ENCODE measurements at places on chromosomes 3 and 15. TPM values are rescaled to one million over a fixed set of nuclear protein-coding genes. Genes with fewer than 3 reads are reported as not detected.

- DNase-seq: no peak
- no peak overlapping the region for H3K4me3 ChIP-seq
- H3K36me3 ChIP-seq: no peaks in the 10 kb centered on the region
These were observed 164.7 kb downstream of the SQOR start for GRCh38 chr15:45799508-45799907.

GRCh38 chr15:88126695-88127431 lies 129.7 kb downstream of the NTRK3 start:
- H3K36me3 ChIP-seq: no peaks in the 10 kb centered on the region
- no peak overlapping the region for H3K4me3 ChIP-seq
- H3K4me1 ChIP-seq: no peaks in the 10 kb centered on the region
- no peak overlapping the region for H3K27ac ChIP-seq
- no peak for DNase-seq

DNA sequence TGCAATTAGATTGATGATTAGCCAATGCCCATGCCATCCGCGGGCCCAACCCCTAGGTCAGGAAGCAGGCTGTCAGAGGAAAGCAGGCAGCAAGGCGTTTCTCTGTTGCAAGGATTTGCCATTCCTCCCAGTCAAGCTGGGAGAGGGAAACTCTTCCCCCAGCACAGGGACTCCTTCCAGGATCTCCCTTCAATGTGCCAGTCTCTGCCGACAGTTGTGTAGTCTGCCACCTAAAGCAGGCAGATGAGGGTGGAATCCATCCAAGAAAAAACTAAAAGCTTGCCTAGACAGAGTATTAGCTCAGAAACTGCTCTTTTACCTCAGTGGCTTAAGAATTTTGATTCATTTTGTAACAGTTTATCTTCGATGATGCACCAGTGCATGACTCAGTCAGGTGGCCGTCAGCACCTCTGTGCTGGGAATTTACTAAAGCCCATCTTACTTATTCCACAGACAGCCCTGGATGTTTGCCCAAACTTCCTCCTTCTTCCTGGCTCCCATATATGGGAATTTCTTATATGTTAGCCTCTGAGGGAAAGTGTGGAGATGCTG lies 501.5 kb upstream of the THBS1 start:
- no peak overlapping the region for H3K4me3 ChIP-seq
- H3K36me3 ChIP-seq: no peaks in the 10 kb centered on the region
- no peaks in the 10 kb centered on the region for H3K27me3 ChIP-seq
- H3K4me1 ChIP-seq: no peaks in the 10 kb centered on the region

DNA sequence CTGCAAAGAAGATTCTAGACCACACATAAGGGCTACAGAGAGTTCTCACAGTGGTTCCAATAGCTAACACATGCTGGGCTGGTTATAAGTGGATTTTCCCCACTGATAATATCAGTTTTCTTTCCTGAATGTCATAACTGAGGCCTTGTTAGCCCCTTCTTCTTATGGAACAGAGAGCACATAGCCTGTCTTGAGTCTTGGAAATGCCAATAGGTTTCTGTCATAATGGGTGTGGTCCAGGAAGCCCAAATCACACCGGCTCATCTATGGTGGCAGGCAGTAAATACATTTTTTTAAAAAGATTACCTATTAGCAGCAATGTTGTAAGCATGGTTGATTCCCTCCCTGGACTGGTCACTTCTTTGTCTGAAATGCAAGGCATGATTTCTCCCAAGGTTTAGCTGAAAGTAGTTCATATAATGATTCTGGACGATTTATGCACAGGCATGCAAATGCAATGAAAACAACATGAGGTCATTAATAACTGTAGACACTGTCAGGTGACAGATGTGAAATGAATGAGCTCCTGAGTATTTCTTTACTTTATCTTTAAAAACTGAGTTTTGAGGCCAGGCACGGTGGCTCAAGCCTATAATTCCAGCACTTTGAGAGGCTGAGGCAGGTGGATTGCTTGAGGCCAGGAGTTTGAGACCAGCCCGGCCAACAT lies 67.2 kb upstream of the ATP2C1 start:
- no peaks in the 10 kb centered on the region for H3K36me3 ChIP-seq
- no peak overlapping the region for H3K4me3 ChIP-seq
- no peak overlapping the region for H3K27ac ChIP-seq
- H3K4me1 ChIP-seq: no peaks in the 10 kb centered on the region
- no peak for DNase-seq

- DNase-seq: no peak
- no peak overlapping the region for H3K4me3 ChIP-seq
- no peaks in the 10 kb centered on the region for H3K4me1 ChIP-seq
- H3K36me3 ChIP-seq: no peaks in the 10 kb centered on the region
- H3K27ac ChIP-seq: no peak overlapping the region
- H3K27me3 ChIP-seq: peaks cover 3% of the 10 kb centered on the region
These were observed 45.7 kb upstream of the MCTP2 start for GRCh38 chr15:94185547-94186236.

GRCh38 chr3:196837819-196838420 lies 29.8 kb upstream of the SENP5 start:
- peak; percentile 58 for DNase-seq
- no peaks in the 10 kb centered on the region for H3K27me3 ChIP-seq
- no peak overlapping the region for H3K27ac ChIP-seq
- no peaks in the 10 kb centered on the region for H3K4me1 ChIP-seq

GRCh38 chr3:134939978-134940377 lies 144.9 kb downstream of the EPHB1 start:
- DNase-seq: no peak
- peaks cover 5% of the 10 kb centered on the region for H3K4me1 ChIP-seq
- no peaks in the 10 kb centered on the region for H3K36me3 ChIP-seq
- H3K4me3 ChIP-seq: no peak overlapping the region
- no peak overlapping the region for H3K27ac ChIP-seq
- no peaks in the 10 kb centered on the region for H3K27me3 ChIP-seq

DNA sequence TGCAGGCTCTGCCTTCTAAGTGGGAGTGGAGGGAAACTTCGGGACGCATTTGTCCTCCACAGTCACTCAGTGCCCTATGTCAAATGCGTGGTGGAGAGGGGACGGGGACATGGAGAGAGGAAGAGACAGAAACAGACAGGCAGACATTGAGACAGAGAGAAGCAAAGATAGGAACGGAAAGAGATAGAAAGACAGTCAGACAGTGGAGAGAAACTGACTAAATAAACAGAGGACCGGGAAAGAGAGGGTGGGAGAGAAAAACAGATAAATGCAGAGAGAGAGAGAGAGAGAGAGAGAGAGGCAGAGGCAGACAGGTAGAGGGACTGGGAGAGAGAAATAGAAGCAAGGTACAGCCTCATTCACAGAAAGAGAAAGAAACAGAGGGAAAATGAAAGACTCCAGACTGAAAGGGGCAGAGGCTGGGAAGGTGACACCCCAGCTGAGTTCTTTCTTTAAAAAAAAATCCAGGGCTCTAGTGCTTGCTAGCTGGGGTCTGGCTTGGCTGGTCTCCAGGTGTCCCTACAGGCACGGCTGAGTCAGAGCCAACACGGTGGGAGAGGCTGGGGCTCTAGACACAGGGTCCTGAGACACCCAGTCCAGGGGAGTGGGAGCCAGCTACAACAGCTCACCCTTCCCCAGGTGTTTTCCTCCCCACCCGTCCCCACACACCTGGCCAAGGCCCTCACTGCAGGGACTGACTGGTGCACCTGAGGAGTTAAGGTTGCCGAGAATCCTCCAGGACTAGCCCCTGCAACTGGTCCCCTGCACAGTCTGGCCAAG lies 506.1 kb upstream of the PROK2 start:
- H3K27ac ChIP-seq: no peak overlapping the region
- no peaks in the 10 kb centered on the region for H3K4me1 ChIP-seq
- peaks cover 3% of the 10 kb centered on the region for H3K27me3 ChIP-seq
- H3K36me3 ChIP-seq: no peaks in the 10 kb centered on the region
- DNase-seq: no peak
- no peak overlapping the region for H3K4me3 ChIP-seq

- no peaks in the 10 kb centered on the region for H3K27me3 ChIP-seq
- peak overlapping the region; percentile 61 for H3K27ac ChIP-seq
- no peak for DNase-seq
- peaks cover 9% of the 10 kb centered on the region for H3K4me1 ChIP-seq
These were observed 35.3 kb downstream of the MKRN2 start for GRCh38 chr3:12591997-12592715.

DNA sequence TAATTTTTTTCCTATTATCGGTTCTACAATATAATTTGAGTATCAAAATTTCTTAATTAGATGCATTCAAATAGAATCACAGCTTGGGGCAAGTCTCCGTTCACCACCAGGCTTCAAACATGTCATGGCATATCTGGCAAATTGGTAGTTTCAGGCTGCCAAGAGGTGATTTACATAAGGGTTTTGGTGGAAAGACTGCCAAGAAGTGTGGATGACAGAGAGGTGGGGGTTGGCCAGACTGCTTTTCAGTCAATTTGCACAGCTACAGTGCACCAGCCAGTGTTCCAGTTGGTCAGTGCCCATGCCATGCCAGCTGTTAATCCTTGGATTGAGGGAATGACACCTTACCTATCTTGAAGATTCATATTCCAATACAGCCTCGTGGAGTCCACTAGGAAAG lies 8.4 kb upstream of the GSK3B start:
- no peak overlapping the region for H3K4me3 ChIP-seq
- H3K36me3 ChIP-seq: peaks cover 6% of the 10 kb centered on the region
- peaks cover 12% of the 10 kb centered on the region for H3K4me1 ChIP-seq
- H3K27me3 ChIP-seq: no peaks in the 10 kb centered on the region
- no peak for DNase-seq

- no peak overlapping the region for H3K27ac ChIP-seq
- H3K27me3 ChIP-seq: no peaks in the 10 kb centered on the region
- no peak overlapping the region for H3K4me3 ChIP-seq
- no peaks in the 10 kb centered on the region for H3K4me1 ChIP-seq
These were observed 153.4 kb downstream of the ERC2 start for GRCh38 chr3:56314842-56315241.

- peak overlapping the region; percentile 78 for H3K27ac ChIP-seq
- H3K36me3 ChIP-seq: no peaks in the 10 kb centered on the region
- peaks cover 13% of the 10 kb centered on the region for H3K4me1 ChIP-seq
- H3K4me3 ChIP-seq: no peak overlapping the region
These were observed 41.0 kb downstream of the CD200 start for GRCh38 chr3:112373924-112374323.

DNA sequence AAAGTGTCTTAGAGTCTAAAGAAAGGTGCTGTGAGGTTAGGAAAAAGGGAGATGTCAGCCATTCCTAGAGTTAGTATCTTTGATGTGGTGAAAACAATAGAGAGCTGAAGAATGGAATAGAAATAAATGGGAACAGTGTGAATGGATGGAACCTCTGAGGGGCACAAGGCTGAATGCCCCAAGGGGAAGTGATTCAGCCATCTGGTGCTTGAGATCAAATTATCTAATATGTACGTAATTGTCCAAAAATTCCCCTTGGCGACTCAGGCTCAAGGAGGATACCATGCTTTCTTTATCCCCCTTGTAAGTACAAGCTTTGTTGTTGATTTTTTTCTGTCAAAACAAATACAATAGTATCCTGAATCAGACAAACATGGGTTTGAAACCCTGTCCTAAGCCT lies 361.6 kb downstream of the LSAMP start:
- H3K27ac ChIP-seq: no peak overlapping the region
- no peaks in the 10 kb centered on the region for H3K27me3 ChIP-seq
- H3K4me1 ChIP-seq: no peaks in the 10 kb centered on the region
- no peak for DNase-seq

- H3K4me1 ChIP-seq: peaks cover 44% of the 10 kb centered on the region
- H3K4me3 ChIP-seq: peak overlapping the region; percentile 16
- H3K36me3 ChIP-seq: no peaks in the 10 kb centered on the region
- peak overlapping the region; percentile 60 for H3K27ac ChIP-seq
- H3K27me3 ChIP-seq: no peaks in the 10 kb centered on the region
These were observed 84.5 kb downstream of the CHSY1 start for GRCh38 chr15:101167411-101167752.

DNA sequence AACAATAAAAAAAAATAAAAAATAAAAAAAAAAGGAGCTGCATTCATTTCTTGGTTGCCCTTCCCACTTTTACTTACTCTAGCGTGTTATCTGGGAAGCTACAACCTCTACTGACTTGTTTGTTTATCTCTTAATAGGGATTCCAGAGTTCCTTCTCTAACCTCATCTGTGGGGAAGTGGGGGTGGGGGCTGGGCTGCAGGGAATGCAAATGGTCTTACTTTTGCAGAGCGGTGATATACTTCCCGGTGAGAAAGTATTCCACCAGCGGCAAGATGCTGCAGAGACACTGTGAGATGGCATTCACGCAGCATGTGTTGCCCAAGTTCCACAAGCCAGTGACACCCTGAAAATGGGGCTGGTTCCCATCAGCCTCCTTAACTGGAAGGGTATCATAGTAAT lies 2.1 kb downstream of the USP50 start:
- no peaks in the 10 kb centered on the region for H3K4me1 ChIP-seq
- H3K36me3 ChIP-seq: no peaks in the 10 kb centered on the region
- H3K27ac ChIP-seq: no peak overlapping the region
- no peaks in the 10 kb centered on the region for H3K27me3 ChIP-seq
- no peak overlapping the region for H3K4me3 ChIP-seq

DNA sequence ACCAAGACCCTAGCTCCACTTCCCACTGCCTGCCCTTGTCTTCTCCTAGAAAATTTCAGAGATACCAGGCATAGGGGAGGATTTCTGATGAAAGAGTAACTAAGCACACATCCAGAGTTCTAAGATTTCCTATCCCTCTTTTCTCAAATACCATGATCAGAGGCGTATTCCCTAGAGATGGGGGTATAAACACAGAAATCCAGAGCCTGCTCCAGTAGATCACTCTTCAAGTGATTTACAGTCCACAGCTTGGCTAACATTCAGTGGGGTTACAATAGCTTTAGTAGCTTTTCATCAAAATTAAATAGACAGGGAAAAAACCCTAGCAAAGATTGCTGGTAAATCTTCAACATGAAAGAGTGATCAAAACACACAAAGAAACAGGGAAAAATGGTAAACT lies 800.7 kb upstream of the GRM7 start:
- no peaks in the 10 kb centered on the region for H3K27me3 ChIP-seq
- H3K4me3 ChIP-seq: no peak overlapping the region
- no peaks in the 10 kb centered on the region for H3K4me1 ChIP-seq
- no peak overlapping the region for H3K27ac ChIP-seq
- no peak for DNase-seq

DNA sequence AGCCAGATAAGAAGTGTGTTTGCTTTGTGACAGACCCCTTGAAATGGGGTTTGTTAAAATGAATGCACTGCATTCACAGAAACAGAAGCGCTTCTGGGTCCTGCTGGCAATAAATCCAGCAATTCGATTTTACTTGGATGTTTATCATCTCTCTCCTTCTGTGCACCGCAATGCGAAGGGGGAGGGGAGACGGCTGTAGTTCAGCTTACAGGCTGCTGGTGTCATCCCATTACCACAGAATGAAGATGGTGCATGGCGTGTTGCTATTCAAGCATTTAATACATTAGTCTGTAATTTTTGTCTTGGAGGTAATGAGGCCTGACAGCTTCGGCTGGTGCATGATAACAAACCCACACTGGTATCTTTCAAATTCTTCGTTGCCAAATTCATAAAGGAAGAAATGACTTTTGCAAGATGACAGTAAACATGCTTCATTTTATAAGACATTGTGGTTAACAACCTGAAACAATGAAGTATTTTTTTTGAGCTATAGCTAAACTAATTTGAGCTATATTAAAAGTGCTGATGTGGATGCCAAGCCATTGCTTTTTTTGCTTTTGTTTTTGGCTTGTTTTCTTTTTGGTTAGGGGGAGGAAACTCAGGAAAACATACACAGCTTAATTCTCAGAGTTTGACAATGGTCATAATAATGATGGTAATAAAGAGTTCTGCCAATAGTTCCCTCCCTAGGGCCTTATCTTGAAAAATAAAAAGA lies 418.3 kb downstream of the OTOL1 start:
- H3K27ac ChIP-seq: no peak overlapping the region
- H3K27me3 ChIP-seq: no peaks in the 10 kb centered on the region
- H3K4me1 ChIP-seq: peaks cover 8% of the 10 kb centered on the region
- no peaks in the 10 kb centered on the region for H3K36me3 ChIP-seq
- peak; percentile 15 for DNase-seq

EFCAB12 gene
- not detected for polyA plus RNA-seq

MRPL3 gene
- polyA plus RNA-seq: 46.7 TPM

HEMK1 gene
- polyA plus RNA-seq: 13.5 TPM

KLF15 gene
- polyA plus RNA-seq: 30.1 TPM
